HFFc6 (cell line): ENCODE measurements at places on chromosomes 2 and 18.

GRCh38 chr2:240769096-240769495 lies 50.9 kb downstream of the KIF1A start:
- DNase-seq: no peak

DNA sequence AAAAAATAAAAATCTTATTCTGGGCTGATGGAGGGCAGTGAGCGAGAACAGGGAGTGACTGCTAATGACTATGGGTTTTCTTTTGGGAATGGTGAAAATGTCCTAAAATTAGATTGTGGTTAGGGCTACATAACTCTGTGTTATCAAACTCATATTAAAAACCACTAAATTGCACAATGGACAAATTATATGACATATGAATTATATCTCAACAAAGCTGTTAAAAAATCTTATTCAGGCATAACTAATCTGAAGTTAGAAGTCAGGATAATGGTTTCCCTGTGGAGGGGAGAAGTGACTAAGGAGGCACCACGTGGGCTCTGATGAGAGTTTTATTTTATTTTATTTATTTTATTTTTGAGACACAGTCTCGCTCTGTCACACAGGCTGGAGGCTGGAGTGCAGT lies 32.1 kb upstream of the DPP4 start:
- DNase-seq: peak; percentile 16

- DNase-seq: peak; percentile 52
Observed at GRCh38 chr2:196263181-196263747, 91.9 kb upstream of the STK17B start.

DNA sequence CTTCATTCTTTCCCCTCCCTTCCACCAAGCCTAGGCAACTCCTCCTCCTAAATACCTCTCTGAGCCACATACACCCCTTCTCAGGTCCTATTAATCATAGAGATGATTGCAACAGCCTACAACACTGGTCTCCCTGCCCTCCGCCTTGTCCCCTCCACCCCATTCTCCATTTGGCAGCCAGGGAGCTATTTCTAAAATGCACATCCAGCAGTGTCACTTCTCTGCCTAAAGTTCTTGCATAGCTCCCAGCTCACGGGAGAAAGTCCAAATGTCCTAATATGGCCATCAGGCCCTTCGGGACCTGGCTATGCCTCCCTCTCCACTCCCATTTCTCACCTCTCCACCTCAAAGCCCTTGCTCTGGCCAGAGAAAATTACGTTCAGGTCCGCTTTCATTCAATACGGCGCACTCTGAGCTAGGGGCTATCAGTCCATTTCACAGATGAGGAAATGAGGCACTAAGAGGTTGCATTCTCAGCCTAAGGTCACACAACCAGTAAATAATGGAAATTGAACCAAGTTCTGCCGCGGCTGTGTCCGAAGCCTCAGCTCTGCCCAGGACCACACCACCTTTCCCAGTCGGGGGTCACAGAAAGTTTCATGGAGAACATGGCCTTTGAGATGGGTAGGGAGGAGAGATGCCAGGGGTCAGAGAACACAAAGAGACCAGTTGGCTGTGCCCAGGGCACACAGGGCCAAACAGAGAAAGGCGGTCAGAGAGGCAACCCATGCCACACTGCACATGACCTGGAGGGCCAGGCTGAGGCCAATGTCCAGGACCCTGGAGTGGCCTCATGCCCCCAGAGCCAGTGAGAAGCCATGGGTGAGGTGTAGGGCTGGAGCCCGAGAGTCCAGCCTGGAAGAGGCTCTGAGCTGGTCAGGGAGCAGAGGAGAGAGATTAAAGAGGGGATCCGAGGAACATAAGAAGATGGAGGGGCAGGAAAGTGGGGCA lies 72.8 kb downstream of the TNS1 start:
- peak; percentile 65 for DNase-seq

DNA sequence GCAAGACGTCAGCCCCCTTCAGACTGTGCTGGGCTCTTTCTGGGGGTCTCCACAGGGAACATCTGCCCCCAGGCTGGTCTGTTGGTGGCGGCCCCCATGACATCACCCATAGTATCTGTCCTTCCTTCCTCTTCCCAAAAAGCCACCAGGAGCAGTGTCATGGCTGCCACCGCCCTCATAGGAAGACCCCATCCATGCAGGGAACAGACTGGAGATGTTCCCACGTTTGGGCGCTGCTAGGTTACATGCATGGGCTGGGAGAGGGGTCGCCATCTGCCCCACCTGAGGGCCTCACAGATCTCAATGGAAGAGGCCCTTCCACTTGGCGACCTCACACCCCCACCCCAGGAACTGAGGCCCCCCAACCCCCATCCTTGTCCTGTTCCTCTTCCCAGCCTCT lies 5.1 kb downstream of the SPATA3 start:
- no peak for DNase-seq
